Hypothalamus (tissue), 51 donors: ENCODE measurements at places on chromosomes 7 and 10.

DNA sequence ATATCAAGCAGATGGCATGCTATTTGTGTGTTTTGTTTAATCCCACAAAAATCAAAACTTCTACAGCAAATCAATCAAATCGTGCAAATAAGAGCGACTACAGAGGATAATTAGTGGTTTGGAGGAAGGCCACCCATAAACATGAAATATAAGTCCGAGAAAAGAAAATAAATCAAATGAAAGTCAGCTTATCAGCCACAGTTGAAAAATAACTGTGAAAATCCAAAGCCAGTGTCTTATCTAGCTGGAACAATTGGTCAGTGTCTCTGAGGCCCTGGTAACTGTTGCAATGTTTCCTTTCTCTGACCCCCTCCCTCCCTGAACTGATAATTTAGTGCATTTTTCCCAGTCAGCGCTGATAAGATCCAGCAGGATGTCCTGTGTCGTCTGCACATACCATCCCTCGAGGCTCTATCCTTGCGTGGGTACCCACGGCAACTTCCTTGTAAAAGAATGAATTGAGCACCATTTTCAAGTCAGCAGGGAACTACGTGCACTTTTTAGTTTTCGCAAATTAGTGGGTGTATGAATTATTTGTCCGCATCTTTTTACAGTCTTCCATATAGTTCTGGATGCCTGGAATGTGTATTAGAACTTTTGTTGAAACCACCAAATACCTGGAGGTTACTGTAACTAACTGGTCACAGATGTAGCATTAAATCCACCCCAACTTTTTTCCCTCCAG lies 10.8 kb upstream of the JCAD start:
- DNase-seq = no peak

DNA sequence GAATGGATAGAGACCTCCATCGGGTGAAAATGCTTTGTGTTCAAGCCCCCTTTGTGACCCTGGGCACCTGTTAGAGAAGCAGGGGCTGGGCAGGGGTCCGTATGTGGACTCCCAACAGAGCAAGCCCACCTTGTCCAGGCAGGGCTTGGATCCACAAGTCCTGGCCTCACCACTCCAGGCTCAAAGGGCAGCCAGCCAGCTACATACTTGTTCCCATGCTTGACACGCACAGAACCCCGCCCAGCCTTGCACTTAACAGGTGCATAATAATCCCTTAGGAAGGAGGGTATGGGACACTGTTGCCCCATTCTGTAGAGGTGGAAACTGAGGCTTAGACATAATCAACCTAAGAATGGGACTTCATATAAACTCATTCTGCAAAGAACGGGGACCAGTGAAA lies 160.6 kb downstream of the PRKAG2 start:
- no peak for DNase-seq

GRCh38 chr10:71398976-71399375 lies 2.3 kb downstream of the CDH23 start:
- no peak for DNase-seq

- no peak for DNase-seq
Observed at GRCh38 chr7:14752301-14752700, 150.2 kb downstream of the DGKB start.

DNA sequence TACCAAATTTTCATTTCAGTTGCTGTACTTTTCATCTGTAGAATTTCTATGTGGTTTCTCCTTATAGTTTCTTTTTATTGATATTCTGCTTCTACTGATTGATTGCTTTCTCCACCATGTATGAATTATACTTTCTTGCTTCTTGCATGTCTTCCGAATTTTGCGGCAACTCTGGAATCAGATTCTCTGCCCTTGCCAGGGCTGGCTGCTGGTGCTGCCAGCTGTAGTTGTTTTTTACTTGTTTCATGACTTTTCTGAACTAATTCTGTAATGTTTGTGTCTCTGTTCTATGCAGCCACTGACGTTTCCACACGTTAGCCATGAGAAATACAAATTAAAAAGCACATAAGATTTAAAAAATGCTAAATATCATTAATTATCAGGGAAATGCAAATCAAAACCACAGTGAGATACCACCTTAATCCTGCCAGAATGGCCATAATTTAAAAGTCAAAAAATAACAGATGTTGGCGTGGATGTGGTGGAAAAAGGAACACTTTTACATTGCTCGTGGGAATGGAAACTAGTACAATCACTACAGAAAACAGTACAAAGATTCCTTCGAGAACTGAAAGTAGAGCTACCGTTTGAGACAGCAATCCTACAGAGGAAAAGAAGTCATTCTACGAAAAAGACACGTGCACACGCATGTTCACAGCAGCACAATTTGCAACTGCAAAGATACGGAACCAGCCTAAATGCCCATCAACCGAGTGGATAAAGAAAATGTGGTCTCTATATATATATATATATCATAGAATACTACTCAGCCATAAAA lies 51.5 kb downstream of the MAD1L1 start:
- no peak for DNase-seq

- no peak for DNase-seq
Observed at GRCh38 chr10:65845916-65846315, 1079.9 kb upstream of the LRRTM3 start.

DNA sequence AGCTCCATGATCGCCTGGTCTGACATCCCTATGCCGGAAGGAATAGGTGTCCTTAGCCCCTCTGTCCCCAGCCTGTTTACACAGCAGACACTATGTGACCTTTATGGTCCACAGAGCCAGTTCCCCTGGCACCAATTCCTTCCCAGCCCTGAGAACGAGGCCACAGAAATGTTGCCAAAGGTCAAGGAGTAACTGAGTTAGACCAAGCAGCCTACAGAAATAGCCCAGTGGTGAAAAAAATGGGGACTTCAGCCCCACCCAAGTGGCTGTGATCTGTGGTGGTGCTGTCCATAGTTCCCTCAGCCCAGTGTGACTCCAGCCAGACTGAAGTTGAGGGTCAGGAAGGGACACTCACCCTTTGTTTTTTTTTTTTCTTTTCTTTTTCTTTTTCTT lies 2.5 kb downstream of the PGAM2 start:
- no peak for DNase-seq

DNA sequence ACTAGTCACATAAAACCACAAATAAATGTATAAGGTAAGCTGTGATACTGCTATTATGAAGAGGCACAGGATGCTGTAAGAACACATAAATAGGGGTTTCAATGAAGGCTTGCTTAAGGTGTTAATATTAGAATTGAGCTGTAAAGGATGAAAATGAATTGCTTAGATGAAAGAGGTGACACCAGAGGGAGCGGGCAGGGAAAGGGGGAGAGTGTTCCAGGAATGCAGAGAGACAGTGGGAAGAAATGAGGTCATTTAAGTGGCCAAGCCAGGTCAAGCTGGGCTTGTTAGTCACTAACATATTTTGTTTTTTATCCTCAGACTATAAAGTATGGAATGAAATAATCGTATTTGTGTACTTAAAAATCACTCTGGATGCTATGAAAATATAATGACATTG lies 193.5 kb downstream of the NRG3 start:
- DNase-seq = no peak

- DNase-seq = no peak
Observed at GRCh38 chr7:130344271-130344866, at the start of gene CPA5. Gene CPA5 (plus strand): TSS chr7:130344816. CDS start chr7:130346486, 1,670 bp downstream.

DNA sequence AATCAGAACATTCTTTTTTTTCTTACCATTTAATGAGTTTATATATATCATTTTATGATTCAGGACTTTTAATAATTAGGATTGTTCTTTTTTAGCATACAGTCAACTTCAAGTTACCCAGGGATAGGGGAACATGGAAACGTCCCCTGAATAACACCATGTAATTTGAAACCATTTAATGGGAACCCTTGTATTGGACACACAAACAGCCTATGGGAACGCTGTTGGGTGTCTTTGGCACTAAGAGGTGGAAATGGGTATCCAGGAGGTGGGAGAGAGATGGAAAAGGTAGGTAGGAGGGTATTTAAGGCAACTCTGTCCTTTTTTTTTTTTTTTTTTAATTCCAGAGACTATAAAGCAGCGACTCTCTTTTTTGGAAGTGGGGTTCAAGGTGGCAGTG lies 2.6 kb downstream of the LUC7L2 start:
- DNase-seq = no peak

DNA sequence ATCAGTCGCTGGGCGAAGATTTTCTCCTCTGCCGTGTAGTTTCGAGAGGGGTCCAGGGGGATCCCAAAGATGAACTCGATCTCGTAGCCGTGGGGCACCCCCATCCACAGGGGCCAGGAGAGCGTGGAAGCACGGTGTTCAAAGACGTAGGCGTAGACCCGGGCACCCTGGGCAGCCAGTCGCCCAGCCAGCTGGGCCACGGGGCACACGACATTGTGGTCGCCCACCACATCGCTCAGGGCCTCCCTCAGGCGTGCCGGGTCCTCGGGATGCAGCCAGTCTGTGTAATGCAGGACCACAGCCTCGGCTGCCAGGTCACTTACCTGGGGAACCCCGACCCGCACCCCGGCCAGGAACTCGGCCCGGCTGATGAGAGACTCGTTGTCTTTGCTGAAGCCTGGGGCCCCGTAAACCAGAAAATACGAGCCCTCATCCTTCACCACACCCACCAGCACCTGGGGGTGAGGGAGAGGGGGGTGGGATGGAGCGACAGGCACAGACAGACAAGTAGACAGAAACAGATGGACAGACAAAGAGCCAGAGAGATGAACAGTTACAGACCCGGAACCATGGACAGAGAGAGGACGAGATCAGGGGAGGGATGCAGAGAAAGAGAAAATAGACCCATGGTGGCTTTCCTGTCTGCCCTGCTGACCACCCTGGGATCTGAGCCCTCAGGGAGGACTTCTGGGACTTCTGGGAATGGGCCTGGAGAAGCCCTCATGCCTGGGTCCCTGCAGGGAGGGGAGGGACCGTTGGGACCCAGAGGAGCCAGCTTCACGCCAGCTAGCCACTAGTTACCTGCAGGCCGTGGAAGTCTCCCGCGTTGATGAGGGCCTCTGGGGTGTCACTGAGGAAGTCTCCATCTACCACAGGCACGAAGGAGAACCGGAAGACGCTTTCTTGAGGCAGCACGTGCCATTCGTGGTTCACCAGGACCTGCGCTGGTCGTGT lies 3.0 kb downstream of the ACHE start:
- DNase-seq = no peak

- DNase-seq = no peak
Observed at GRCh38 chr7:137789215-137789882, 57.4 kb downstream of the DGKI start.

GRCh38 chr7:36408589-36408988 lies 18.9 kb downstream of the ANLN start:
- no peak for DNase-seq

GRCh38 chr10:11280187-11280932 lies 262.7 kb downstream of the CELF2 start:
- DNase-seq = no peak

DNA sequence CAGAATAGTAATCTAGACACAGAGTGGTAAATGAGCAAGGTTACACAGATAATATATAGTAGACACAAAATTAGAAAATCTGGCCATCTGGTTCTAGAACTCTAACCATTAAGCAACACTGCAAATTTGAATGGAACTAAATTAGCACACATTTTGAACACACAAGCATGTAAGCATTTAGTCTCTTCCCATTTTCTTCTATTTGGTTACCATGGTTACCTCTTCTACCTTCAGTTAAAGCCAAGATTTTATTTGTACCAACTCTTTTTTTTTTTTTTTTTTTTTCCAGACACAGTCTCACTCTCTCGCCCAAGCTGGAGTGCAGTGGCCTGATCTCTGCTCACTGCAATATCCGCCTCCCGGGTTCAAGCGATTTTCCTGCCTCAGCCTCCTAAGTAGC lies 790.5 kb downstream of the MAGI2 start:
- no peak for DNase-seq

DNA sequence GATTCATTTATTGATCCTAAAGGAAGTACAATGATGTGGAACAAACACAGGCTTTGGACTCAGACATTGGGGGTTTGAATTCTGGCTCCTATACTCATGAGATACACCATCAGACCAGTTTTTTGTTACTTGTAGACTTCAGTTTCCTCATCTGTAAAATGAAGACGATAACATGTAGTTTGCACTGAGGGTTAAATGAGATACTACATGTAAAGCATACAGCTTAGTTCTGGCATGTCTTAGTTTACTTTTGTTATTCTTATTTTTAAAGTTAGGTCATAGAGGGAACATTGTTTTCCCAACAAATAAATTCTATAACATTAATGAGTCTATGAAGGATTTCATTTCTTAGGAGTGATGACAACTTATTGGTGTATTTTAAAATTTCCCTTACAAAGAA lies 183.5 kb upstream of the FAM3C start:
- no peak for DNase-seq

DNA sequence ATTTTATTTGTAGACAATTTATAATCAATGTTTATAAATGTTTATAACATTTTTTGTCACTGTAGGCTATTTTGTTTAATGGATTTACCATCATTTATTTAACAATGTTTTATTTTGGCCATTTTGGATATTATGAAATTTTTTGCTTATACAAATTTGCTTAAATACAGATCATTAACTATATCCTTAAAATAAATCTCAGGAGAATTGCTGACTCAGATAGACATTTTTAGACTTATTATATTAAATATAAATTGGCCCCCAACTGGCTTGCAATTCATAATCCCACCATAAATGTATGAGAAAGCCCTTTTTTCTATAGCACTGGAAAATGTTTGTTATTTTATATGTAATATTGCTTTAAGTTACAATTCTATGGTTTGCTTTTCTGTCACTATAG lies 3.8 kb upstream of the CLRN3 start:
- DNase-seq = no peak

DNA sequence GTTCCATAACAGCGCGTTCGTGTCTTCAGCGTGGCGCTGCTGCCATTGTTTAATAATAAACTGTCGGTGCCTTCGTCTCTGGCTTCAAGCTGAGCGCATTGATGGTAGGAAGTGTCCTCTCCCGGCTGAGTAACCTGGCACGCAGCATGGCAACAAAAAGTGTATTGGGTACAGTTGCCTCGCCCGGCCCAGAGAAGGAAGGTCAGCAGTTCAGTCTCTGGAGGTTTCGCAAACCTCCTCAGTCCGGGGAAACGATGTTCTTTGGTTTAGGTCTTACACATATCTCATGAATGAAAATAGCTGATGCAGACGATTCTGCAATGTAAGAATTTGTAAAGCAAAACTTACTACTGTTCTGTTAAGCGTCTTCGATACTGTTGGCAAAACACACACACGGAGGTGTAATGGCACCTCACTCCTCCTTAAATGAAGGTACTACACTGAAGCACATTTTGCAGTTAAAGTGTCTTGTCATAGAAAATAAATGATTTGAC lies 739 bp upstream of the CCDC186 start:
- peak; percentile 31 for DNase-seq

- no peak for DNase-seq
Observed at GRCh38 chr10:97919012-97919411, 69.4 kb downstream of the GOLGA7B start.

- DNase-seq = no peak
Observed at GRCh38 chr7:107032050-107032449, 12.5 kb upstream of the PRKAR2B start.

GRCh38 chr10:35506741-35507140 lies 98.4 kb upstream of the GJD4 start:
- no peak for DNase-seq
